ENCODE measurements at places on chromosomes 7 and 10.

- DNase-seq, result no peak
Observed at GRCh38 chr7:12524794-12525386, 45.6 kb upstream of the SCIN start.

GRCh38 chr10:96334616-96335526, 23.9 kb downstream of the OPALIN start:
- no peak for DNase-seq

DNA sequence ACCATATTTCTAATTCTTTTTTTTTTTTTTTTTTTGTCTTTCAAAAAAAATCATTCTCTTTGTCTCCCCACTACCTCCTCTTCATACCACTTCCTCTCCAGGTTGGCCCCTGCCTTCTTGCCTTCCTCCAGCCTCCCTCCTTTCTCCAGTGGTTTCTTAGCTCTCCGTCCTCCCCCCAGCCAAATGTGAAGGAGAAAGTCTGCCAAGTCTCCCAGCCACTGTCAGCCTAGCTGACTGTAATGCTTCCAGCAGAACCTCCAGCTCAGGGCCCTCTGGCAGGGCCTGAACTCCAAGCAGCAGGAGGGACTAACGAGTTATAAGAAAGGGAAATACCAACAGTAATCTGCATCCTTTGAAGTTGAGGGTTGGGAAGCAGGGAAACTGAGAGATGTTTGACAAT, 35.5 kb upstream of the BICC1 start:
- no peak for DNase-seq

DNA sequence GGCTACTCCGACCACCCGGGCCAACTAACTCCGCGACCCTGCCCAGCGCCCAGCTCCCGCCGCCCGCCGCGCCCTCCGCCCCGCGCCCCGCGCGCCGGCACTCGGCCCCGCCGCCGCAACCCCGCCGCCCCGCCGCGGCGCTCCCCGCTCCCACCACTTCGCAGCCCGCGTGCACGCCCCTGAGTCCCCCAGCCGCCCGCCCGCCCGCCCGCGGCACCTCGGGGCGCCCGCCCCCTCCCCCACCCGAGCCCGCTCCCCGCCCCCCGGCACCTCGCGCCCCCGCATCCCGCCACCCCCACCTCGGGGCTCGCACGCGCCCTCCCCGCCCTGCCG, 598 bp downstream of the JAZF1 start:
- no peak for DNase-seq

GRCh38 chr7:87810726-87811125, 65.4 kb downstream of the SLC25A40 start:
- DNase-seq, result no peak

GRCh38 chr7:157401567-157402387, 65.0 kb downstream of the DNAJB6 start:
- DNase-seq, result no peak

- DNase-seq, result no peak
Observed at GRCh38 chr10:36220151-36220550, 578.1 kb upstream of the FZD8 start.

GRCh38 chr10:31136930-31137885, 105.5 kb upstream of the ZNF438 start:
- DNase-seq, result no peak

Data from stimulated activated CD4-positive, alpha-beta T cell treated with anti-CD3 and anti-CD28 coated beads, Interleukin-4, amount 100 ng/mL, for 48 hours (primary cell).